ENCODE measurements at places on chromosomes 13 and 19.

DNA sequence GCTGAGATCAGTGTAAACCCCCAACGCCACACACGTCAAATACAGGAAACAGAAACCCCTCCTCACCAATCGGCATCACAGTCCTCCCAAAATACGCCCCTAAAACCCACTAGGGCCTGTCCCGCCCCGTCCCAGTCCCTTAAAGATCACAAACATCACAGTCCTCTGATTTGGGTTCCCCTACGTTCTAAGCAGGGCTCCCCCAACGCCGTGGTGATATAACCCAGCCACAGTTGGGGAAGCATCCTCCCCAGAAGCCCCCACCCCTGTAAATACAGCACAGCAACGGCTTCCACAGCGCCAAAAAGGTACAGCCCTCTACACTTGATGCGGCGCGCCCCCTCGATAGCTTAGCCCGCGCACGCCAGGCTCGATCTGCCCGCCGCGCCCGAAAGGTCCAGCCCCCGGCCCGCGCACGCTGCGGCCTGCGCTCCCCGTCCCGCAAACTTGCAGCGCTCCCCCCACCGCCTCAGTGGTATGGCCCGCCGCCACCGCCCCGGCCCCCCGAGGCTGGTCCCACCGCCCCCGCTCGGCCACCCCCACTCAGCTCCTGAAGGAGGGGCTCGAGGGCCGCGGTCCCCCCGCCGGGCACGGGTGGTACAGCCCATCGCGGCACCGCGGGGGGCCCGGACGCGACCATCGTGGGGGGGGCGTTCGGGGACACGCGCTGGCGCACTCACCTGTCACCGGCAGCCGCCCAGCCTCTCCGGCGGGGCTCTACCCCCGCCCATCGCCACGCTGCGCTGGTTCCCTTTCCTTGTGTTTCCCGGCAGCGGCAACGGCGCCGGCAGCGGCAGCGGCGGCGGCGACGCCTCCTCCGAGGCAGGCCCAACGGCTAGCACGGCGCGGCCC lies at the start of gene AKT2:
AKT2 (minus strand) TSS at position 845 of the 852 bp plus-strand sequence. CDS start 20,078 bp downstream, outside the sequence.
- peak; percentile 74 for DNase-seq

- DNase-seq, result no peak
Measured at GRCh38 chr13:91303031-91303430, 44.5 kb upstream of the MIR17HG start.

DNA sequence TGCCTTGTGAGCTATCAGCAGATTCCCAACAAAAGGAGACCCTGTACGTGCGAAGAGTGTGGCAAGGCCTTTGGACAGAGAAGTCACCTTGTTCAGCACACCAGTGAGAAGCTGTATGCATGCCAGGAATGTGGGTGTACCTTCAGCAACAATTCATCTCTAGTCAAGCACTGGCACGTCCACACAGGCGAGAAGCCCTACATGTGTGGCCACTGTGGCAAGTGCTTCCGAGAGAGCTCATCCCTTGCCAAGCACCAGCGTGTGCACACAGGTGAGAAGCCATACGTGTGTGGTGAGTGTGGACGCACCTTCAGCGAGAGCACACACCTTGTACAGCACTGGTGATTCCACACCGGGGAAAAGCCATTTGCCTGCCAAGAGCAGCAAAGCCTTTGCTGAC lies 7.6 kb upstream of the ZSCAN22 start:
- no peak for DNase-seq

DNA sequence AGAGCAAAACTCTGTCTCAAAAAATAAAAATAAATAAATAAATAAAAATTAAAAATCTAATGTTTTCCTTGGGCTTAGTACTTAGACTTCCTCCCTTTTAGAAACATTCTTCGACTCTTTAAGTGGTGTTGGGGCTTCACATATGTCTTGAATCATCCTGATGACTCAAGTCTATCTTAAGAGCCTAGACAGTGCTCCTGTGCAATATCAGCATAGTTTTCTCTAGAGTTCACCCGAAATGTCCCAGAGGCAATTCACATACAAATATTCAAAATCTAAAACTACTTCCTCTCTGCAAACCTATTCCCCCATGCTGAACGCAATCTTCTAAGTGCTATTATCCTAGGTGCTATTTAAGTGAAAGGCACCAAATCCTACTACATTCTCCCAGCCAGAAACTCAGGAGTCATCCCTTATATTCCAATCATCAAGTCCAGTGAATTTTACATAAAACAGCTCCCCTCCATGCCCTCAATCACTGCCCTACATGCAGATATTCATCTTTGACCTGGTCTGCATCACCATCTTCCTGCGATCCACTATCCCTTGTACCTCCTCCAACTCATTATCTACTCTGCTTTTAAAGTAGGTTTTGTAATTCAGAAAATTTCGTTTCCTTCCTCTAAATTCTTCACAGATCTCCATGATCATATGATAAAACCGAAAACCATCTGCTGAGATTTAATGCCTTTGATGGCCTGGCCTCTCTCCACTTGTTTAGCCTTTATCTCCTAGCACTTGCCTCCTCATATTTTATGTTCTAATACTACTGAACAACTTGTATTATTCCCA lies 102.7 kb downstream of the ELF1 start:
- no peak for DNase-seq

GRCh38 chr19:45958769-45959516 lies 14.7 kb downstream of the NOVA2 start:
- no peak for DNase-seq

GRCh38 chr19:19278315-19278714 lies 5.2 kb upstream of the TM6SF2 start:
- no peak for DNase-seq

- DNase-seq, result peak; percentile 21
Measured at GRCh38 chr19:35090506-35091214, 25.0 kb upstream of the FXYD3 start.

DNA sequence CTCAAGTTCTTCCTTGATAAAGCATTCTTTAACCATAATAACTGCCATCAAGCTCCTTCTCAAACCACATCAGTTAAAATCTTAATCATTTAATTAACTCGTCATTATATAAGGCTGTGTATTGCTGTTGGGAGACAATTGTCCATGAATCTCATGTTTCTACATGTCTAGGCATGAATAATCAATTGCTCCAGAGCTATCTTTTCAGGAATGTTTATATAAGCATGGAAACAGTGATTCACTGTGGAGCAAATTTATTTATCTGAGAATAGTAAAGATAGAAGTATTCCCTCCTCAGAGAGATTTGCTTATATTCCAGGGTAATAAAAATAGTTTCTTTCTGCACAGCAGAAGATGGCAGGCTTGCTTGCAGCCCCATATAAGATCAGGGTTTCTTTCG lies 71.1 kb downstream of the CBY2 start:
- DNase-seq, result no peak

GRCh38 chr13:57846600-57847173 lies 215.1 kb downstream of the PCDH17 start:
- DNase-seq, result no peak

GRCh38 chr19:5753743-5754142 lies 30.8 kb downstream of the PRR22 start:
- no peak for DNase-seq

GRCh38 chr19:6887316-6887715 lies at the start of gene ADGRE1:
ADGRE1 (plus strand) TSS chr19:6887579; CDS start chr19:6887609, 30 bp downstream.
- peak; percentile 19 for DNase-seq

DNA sequence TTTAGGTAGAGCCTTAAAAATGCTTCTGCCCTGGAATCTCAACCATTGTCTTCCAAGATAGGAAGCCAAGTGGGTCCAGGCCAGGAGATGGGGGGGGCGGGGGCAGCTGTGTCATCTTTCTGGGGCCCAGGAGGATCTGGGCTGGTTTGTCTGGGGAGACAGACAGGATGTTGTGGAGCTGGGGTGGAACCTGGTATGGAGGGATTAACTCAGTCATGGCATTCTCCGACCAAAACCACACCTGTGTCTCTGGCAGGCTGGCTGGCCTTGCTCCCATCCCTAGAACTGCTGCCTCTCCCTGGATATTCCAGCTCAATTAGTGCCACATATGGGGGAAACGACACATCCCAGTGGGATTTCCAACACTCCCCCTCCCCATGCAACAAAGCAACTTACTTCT lies 2.7 kb upstream of the MAP2K7 start:
- DNase-seq, result no peak

- DNase-seq, result no peak
Measured at GRCh38 chr19:15304140-15304705, 28.1 kb downstream of the BRD4 start.

GRCh38 chr19:16285769-16286498 lies 38.7 kb upstream of the KLF2 start:
- no peak for DNase-seq

GRCh38 chr19:47430041-47430802 lies 10.9 kb upstream of the MEIS3 start:
- no peak for DNase-seq

- no peak for DNase-seq
Measured at GRCh38 chr13:20105161-20105689, 55.6 kb downstream of the GJA3 start.

- peak; percentile 21 for DNase-seq
Measured at GRCh38 chr19:20423381-20424197, 142.0 kb downstream of the ZNF737 start.

GRCh38 chr13:48400090-48400694 lies 12.7 kb downstream of the LPAR6 start:
- no peak for DNase-seq

DNA sequence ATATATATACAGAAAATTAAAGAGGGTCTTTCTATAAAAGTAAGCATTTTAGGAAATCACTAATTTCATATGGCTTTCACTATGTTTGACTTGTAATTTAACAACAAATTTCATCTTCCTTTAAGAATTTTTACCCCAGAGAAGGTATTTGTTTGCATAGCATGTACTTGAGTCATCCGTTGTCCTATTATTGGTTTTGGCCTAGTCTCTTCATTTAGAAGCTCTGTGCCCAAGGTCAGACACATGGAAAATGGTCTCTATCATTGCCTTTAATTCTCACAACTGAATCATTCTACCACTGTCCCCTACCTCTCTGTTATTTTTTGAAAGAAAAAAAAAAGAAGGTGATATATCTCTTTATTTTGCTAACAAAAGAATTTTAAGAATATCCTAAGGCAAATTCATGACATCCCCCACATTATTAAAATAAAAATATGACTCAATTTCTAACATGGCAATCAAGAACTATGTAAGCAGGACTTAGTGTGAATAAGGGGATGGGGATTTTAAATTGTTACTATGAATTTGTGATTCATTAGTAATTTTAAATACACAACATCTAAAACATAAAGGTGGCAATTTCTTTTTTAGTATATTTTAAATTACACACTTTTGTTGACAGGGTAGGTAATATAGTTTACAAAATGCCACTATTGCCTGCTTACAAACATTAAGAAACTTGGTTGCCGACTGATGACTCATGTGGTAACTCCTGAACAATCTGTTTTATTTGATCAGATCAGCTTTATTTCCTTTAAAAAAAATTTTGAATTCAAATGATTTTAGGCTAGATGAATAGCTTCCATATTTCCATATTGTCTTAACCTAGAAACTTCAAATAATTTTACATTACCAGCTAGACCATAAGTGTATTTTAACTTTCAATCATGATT lies 13.9 kb downstream of the SLITRK5 start:
- DNase-seq, result no peak

DNA sequence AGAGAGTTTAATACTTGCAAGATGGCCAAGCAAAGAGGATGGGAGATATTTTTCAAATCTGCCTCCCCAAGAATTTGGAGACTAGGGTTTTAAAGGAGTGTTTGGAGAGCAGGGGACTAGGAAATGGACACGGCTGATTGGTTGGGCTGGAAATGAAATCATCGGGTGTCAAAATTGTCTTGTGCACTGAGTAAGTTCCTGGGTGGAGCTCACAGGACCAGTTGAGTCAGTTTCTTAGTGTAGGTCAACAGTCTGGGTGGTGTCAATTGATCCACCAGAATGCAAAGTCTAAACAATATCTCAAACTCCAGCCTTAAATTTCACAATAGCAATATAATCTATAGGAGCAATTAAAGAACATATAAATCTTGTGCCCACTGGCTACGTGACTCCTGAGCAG lies 23.0 kb upstream of the CEACAM4 start:
- no peak for DNase-seq

DNA sequence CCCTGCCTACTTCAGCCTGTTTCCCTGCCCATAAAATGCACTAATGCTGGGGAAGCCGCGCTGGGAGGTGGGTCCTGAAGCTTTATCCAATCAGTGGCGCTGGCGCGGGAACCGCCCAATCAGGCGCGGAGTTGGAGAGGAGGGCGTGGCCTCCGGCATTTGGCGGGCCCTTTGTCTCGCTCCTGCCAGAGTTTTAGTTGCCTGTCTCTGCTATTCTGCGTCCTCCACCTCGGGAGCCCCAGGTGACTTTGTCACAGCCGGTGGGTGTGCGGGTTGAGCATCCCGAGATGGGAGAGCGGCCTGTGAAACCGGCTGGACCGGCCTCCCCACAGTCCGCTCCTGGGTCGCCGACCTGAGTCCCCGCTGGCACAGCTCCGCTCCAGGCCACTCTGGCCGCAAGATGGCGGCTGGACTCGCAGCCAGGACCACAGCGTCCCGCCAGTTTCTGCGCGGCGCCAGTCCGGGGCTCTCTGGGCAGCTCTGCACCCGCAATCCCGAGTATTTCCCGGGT lies 30.7 kb upstream of the ZNF429 start:
- DNase-seq, result peak; percentile 81

DNA sequence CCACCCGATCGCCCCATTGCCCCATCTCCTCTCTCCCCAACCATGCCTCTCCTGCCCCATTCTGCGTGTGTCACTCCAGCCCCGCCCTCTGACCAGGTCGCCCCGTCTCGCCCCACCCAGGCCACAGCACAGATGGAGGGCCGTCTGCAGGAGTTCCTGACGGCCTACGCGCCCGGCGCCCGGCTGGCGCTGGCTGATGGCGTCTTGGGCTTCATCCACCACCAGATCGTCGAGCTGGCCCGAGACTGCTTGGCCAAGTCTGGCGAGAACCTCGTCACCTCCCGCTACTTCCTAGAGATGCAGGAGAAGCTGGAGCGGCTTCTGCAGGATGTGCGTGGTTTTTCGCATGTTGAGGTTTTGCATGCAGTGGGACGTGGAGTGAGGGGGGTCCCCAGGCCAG lies 26.2 kb downstream of the MAST3 start:
- no peak for DNase-seq

GRCh38 chr19:56690670-56691069 lies 19.1 kb upstream of the ZNF835 start:
- no peak for DNase-seq

DNA sequence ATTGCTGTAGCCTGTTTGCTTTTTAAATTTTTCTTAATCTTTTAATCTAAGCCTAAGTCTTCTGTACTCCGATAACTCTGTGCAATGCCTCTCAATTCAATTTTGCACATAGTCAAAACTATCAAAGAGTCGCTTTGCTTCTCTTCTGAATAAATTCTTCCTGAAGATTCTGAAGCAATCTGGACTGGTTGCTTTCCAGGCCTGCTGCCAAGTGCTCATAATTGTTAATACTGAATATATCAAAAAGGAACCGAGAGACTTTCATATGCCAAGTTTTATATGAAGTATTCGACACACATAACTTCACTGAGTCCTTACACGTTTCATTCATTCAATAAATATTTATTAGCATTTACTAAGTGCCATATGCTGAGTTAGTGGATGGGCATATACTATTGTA lies 91.3 kb downstream of the EDNRB start:
- DNase-seq, result no peak

DNA sequence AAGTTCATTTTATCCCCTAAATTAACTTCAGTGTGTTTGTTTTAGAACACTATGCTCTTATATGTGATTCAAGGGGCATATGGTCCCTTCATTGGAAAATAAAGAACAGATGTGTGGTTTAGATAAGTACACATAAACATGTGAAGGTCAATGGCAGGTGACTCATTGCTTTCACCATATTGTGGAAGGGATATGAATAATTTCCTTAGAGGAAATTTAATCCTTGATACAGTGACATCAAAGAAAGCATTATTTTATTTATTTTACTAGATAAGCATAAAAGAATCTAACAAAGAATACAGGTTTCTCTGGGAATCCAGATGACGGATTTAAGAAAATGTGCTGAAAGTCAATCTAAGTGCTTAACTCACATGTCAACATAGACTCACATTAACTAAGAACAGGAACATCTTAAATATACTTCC lies 373.5 kb downstream of the KCTD12 start:
- DNase-seq, result no peak

Measured in stimulated activated CD4-positive, alpha-beta T cell treated with anti-CD3 and anti-CD28 coated beads, Interleukin-4, amount 100 ng/mL, for 1 hour (primary cell).